Fibroblast of villous mesenchyme (primary cell): ENCODE measurements at places on chromosomes 7 and 10.
A peak's percentile ranks its signal among the peaks of the same experiment; 100 is the strongest.

- peak; percentile 90 for DNase-seq
These were observed 42.6 kb upstream of the CC2D2B start for GRCh38 chr10:95864906-95865813.

DNA sequence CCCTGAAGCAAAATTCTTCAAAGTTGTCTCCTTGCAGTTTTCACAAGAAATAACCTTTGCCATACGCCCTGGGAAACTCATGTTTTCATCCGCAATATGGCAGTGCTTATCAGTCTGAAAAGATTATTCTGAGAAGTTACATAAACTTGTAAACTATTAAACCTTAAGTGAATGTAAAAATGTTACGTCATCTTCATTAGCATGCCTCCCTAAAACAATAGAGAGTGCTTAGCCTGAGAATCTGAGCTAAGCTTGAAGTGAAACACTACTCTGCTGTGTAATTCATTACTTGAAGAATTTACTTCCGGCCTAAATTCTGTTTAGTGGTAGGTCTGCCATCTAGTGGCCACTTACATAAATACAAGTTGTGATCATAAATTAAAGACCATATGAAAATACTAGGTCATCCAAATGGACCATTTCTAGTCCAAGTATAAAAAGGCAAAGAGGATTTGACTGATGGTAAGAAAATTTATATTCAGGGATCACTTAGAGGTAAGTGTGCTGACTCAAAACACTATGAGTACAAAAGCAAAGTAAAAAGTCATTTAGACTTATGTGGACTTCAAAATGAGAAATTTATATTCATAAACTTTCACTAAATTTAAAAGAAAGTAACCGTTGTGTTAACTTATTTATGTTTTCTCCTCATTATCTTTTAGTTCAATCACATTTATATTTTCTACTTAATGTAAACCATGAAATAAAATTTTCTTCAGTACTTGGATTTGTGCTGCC, 745.1 kb upstream of the LRRTM3 start:
- peak; percentile 62 for DNase-seq

- DNase-seq, result no peak
These were observed 470.8 kb upstream of the ZMIZ1 start for GRCh38 chr10:78597796-78598555.

GRCh38 chr7:1985936-1986335, 246.8 kb downstream of the MAD1L1 start:
- DNase-seq, result no peak

DNA sequence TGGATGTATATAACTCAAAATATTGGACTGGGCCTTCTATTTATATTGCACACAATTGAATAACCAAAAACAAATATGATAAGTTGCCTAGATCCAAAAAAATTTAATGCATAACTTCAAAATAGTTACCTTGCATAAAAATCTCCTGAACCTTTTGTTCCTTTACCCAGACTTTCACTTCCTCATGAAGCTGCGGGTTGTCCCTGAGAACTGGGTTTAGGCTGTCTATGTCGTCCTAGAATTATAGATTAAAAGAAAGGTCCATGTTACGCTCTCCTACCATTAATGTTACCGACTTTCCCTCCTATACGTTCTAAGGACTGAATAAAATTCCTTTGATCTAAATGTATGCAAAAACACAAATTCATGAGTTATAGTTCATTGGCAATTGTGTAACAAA, 86.6 kb downstream of the NRBF2 start:
- DNase-seq, result no peak

DNA sequence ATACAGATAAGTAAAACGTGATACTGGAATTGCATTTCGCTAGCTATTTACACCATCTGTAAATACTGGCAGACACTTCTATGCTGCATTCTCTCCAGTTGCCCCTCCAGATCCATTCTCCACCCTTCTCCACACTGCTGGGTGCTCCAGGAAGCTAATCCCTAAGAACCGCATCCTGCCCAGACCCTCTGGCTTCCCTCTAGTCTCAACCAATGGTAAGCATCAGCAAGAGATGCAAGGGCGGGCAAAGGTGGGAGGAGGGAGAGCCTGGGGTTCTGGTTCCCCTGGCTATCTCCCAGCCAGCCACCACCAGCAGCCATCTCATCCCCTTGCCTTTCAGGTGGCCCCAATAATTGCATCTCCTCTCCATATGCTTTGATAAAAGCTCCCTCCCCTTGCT, 84.4 kb downstream of the AMPH start:
- no peak for DNase-seq

- DNase-seq, result no peak
These were observed 119.1 kb downstream of the PTPRZ1 start for GRCh38 chr7:121992068-121992467.

DNA sequence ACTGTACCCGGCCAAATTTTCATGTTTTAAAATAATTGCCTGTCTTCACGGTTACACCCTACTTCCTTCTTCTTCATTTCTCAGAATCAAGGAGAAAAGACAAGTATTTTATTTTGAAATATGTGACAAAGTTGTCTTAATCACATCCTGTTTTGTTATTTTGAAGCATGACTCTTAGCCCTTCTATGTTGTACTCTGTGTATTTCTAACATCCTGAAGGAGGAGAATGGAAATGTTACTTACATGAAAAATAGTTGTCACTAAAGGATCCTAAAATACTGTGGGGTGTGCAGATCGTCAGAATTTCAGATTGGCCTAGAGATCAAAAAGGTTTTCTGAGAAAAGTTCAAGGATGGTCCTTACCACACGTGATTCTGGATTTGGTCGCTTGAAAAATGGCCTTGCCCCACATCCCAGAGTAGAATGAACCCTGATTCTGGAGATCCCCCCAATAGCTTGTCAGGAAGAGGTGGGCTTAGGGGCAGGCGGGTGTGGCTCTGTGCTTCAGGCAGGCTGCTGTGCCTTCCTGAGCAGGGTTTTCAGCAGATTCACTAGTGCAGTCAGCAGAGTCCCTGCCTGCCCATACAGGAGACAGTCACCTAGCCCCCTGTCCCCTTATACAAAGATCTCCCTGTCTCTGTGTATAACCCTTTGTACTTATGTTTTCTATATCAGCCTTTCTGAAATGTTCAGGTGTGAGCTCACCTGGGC, 8.6 kb downstream of the UPP1 start:
- no peak for DNase-seq

DNA sequence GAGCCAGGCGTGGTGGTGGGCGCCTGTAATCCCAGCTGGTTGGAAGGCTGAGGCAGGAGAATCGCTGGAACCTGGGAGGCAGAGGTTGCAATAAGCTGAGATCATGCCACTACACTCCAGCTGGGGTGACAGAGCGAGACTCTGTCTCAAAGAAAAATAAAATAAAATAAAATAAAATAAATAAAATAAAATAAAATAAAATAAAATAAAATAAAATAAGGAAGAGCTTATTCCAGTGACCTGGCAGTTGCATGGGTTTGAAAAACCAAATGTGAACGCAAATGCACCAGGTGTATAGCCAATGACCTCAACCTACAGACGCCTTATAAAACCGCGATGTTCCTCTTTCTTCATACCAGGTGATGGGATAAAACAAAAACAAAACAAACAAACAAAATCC, 995.7 kb downstream of the TYW1 start:
- DNase-seq, result no peak

GRCh38 chr10:25745976-25746375, 188.1 kb upstream of the MYO3A start:
- no peak for DNase-seq

GRCh38 chr7:28646376-28647075, 234.2 kb downstream of the CREB5 start:
- no peak for DNase-seq

DNA sequence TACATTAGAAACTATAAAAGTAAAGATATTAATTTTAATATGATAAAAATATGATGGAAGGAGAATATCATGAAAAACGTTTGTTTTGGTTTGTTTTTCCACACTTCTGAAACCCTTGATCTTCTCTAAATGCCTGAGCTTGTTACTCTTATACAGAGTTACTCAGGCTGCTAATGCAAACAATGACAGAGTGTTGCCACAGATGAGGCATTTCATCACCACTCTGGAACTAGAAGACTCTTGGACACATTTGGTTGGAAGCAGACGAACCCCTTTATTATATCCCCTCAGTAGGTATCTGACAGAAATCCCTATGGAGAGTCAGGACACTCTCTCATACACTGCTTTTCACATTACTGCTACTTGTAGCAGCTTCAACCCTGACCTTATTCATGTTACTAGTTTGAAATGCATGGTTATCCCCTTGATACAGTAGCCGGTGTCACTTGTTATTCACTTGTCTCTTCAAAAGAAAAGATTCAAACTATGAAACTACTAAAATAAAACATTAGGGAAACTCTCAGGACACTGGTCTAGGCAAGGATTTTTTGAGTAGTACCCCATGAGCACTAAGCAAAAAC, 66.9 kb downstream of the SEMA3C start:
- peak; percentile 61 for DNase-seq

DNA sequence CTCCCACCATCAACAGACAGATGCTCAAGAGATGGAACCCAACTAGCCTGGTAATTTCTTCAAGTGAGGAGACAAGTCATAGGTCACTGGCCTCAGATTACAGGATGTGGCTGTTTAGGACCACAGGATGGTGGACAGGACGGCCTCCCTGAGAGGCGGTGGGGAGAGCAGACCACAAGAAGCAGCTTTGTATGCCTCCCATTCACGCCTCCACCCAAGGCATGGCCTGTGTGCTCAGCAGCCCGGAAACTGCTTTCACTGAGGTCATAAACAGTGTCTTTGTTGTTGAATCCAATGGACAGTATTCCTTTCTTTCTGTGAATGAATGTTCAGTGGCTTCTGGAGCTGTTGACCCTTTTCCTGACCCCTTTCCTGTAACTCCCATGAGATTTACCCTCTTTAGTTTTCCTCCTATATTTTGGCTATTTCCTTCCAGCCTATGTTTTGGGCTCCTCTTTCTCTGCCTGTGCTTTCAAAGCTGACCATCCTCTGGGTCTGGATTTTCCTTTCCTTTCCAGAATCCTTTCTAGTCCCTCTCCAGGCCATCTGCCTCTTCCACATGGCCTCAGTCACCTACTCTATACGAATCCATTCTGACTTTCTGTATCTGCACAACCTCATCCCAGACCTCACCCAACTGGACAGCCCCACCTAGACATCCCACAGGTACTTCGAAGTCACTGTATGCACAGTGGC, 32.4 kb upstream of the INPP5F start:
- DNase-seq, result no peak

- DNase-seq, result no peak
These were observed 2.4 kb upstream of the FGFR2 start for GRCh38 chr10:121600611-121601010.

DNA sequence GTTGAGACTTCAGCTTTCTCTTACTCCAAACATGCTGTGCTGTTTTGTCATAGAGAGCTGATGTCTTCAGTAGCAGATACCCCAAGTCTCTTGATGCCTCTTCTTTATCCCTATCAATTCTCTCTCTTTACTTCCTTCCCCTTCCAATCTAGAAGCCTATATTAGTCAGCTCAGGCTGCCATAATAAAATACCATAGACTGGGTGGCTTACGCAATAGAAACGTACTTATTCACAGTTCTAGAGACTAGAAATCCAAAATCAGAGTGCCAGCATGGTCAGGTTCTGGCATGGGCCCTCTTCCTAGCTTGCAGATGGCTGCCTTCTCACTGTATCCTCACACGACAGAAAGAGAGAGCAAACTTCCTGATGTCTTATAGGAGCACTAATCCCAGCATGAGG, 9.0 kb upstream of the GARS1 start:
- DNase-seq, result peak; percentile 23

DNA sequence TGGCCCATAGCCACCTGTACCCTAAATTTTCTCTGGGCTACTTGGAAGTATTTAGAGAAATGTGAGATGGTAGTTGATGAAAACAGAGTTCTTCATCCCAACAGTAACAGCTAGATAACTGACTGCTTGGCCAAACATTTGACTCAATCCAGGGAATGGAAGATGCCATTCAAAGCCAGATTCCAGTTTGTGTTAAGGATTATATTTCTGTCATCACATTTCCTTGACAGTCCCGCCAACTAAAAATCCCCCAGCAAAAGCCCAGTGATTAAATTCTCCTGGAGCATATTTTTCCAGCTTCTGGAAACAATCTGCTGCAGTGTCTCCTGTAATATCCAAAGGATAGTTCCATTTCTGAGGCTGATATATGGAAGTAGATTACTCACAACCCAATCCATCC, 45.4 kb upstream of the PTN start:
- DNase-seq, result no peak

GRCh38 chr7:90594751-90595317, 1.3 kb upstream of the CDK14 start:
- peak; percentile 65 for DNase-seq

DNA sequence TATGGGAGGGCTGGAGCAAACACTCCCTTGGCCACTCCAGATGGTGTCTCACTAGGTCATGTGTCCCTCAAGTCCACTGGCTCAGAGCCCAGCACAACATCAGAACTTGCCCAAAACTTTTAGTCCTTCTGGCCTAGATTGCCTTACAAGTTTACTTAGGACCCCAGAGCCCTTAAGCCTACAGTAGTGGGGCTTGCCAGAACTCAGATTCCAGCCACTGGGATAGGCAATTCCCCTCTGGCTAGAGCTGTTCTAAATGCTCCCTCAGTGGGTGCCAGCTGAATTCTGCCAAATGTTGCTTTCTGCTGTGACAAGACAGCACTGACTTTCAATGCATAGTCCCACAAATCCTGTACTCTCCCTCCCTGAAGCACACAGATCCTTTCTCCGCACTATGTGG, 331.1 kb downstream of the HTR7 start:
- DNase-seq, result no peak
